HT-29 (cell line): ENCODE measurements at places on chromosomes 3 and 15. TPM values are rescaled to one million over a fixed set of nuclear protein-coding genes. Genes with fewer than 3 reads are reported as not detected.

GRCh38 chr15:58458076-58458475 lies 26.3 kb downstream of the LIPC start:
- DNase-seq, result no peak

DNA sequence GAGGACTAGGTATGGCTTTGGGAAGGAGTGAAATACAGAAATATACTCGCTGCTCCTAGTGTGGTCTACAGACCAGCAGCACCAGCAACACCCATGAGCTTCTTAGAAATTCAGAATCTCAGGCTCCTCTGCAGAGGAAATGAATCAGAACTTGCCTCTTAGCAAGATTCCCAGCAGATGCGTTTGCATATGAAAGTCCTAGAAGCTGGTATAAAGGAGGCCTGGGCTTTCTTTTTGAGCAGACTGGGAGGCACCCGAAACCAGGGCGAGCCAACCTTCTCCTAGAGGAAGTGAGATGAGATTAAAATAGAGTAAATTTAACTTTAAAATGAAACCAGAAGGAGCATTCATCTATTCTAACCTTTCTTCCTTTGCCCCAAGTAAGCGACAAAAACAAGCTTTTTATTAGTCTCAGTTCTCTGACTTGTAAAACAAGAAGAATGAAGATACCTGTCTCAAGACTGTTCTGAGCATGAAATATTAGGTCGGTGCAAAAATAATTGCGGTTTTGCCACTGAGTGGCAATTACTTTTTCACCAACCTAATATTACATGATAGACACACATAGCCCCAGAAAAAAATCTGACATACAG lies 140.0 kb downstream of the PDZRN3 start:
- DNase-seq, result no peak

- DNase-seq, result no peak
Observed at GRCh38 chr15:66729331-66729951, 27.4 kb downstream of the SMAD6 start.

GRCh38 chr15:41795996-41796856 lies 21.9 kb downstream of the MAPKBP1 start:
- DNase-seq, result no peak

DNA sequence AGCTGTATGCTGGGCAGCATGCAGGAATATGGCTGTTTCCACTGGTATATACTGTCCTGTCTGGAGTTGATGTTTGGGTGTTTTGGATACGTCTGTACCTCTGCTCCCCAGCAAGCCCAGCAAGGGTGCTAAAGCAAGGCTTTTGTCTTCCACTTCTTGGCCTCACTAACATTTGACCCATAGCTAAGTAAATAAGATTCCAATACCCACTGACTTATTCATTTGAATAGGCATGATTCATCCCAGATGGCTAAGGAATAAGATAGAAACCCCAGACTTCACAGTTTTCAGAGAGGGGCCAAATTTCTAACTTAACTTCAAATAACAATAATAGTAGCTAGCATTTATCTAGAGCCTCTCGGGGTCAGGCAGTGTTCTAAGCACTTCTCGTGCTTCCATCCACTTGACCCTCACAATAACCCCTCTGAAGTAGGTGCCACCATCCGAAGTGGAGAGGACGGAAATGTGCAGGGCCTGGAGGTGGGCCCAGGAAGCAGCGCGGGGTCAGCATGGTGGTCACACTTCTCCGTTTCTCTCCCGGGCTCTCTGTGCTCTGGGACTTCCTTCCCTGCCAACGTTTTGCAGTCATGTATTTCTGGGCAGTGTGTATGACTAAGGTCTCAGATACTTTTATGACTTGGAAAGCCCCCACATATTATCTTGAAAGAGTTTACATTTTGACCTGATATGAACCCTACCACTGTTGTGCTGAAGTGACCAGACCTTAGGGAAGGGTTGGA lies 39.3 kb downstream of the LRRK1 start:
- DNase-seq, result no peak

GRCh38 chr3:149174901-149175300 lies 45.5 kb downstream of the HPS3 start:
- DNase-seq, result no peak

GRCh38 chr3:124513610-124513997 lies 216.6 kb upstream of the UMPS start:
- no peak for DNase-seq

GRCh38 chr3:177693616-177694264 lies 496.5 kb upstream of the TBL1XR1 start:
- no peak for DNase-seq

- DNase-seq, result no peak
Observed at GRCh38 chr15:24877174-24877573, 77.6 kb upstream of the SNRPN start.

DNA sequence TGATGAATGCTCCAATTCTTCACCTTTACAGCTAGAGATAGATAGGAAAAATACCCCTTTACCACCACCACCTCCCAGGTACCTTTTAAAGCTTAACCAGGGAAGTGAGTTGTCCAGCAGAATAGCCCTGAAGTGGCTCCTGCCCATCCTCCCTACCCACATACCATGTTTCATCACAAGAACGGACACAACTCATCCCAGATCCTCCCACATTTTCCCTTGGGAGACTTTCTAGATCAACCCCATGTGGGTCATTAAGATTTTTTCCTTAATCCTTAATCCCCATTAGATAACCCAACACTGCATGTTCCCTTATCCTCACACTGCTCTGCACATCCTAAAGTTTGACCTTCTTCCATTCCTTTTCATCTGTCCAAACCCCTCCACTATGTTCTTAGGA lies 69.3 kb downstream of the CHST2 start:
- no peak for DNase-seq

DNA sequence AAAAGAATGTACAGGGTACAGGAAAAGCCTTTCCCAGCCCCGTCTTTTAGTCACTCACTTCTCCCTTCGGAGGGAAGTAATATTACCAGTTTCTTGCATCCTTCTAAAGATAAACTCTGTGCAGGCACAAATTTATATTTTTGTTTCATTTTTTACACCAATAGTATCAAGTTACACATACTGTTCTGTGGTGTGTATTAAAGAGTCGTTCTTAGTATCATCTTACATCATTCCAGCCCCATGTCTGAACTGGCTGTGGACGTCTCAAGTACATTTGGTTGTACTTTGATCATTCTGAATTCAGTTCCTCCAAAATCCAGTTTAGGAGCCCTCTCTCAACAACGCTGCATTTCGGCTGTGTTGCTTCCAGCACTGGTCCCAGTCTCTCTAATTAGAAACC lies 68.7 kb downstream of the LMLN start:
- no peak for DNase-seq

GRCh38 chr3:54355800-54356199 lies 233.4 kb downstream of the CACNA2D3 start:
- DNase-seq, result no peak

DNA sequence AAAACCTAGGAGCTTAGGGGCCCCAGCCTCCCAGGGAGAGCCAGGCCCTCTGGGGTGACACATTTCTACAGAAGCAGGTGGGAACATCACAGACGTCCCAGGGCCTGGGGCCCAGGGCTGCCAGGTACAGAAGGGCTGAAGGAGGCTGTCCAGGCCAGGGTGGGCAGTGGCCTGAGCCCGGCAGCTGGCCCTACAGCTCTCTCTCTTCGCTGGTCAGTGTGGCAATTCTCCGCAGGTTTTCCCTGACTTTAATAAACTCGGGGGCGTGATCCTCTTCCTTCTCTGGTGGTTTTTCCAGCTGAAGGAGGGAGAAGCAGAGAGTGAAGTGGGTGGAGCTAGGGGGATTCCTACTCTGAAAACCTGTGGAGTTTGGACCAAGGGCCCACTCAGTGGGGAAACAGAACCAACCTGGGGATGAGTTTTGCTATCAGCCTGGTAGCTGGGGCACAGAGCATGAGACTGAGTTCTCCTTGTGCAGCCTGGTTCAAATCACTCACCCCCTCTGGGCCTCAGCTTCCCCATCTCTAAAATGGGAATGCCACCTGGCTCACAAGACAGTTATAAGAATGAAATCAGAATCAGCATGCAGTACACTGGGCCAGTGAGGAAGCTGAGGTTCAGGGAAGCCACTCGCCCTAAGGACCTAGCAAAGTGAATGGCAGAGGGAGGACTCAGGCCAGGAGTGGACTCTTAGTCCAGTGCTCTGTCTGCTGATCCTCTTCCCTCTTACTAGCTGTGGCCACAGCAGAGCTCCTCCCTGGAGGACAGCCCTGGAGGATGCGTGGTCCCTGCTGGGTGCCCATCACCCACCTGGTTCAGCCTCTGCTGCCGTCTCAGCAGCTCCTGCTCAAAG lies 10.6 kb downstream of the FAM107A start:
- no peak for DNase-seq

GRCh38 chr3:142095841-142096240 lies 53.5 kb downstream of the TFDP2 start:
- no peak for DNase-seq

GRCh38 chr3:8147711-8148110 lies 353.9 kb upstream of the LMCD1 start:
- DNase-seq, result no peak

Gene CHL1
- total RNA-seq, result not detected in 2 replicates

Gene SAMMSON
- not detected in 2 replicates for total RNA-seq

Gene LDHAL6B
- total RNA-seq, result not detected in 2 replicates

Gene SH2D7
- total RNA-seq, result 0.05 TPM in 1 of 2 replicates, not detected in the other

Gene CORO2B
- not detected in 2 replicates for total RNA-seq

Gene SCN5A
- total RNA-seq, result not detected in 2 replicates
